ENCODE measurements at places on chromosomes 6 and 20.
A peak's percentile ranks its signal among the peaks of the same experiment; 100 is the strongest.

DNA sequence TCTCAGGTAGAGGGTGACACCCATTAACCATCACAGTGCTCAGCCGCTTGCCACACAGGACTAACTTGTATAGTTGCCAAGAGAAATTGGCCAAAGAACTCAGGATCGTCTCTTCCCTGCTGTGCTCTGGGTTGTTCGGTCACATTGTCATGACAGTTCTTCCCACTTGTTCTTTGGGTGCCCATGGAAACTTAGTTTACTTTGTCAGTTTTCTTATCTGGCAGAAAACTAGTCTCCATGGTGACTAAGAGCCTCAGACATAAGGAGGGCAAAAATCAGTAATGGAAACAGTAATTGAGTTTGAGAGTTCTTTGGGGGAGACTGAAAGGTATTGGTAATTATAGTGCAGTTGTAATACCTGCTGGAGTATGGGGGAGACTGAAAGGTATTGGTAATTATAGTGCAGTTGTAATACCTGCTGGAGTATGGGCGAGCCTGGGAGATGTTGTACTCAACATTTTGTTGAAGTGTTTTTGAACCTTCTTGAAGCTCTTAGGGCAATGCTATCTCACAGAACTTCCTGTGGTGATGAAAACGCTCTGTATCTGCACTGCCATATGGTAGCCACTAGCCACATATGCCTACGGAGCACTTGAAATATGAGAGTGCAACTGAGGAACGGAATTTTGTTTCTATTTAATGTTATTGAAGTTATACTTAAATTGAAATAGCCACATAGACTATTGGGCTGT is 95.2 kb upstream of the HDGFL1 start:
- DNase-seq: peak; percentile 13

- no peak for DNase-seq
Observed at GRCh38 chr20:35267092-35267491, 10.8 kb downstream of the MMP24OS start.

- no peak for DNase-seq
Observed at GRCh38 chr20:24598346-24598745, 128.9 kb downstream of the SYNDIG1 start.

DNA sequence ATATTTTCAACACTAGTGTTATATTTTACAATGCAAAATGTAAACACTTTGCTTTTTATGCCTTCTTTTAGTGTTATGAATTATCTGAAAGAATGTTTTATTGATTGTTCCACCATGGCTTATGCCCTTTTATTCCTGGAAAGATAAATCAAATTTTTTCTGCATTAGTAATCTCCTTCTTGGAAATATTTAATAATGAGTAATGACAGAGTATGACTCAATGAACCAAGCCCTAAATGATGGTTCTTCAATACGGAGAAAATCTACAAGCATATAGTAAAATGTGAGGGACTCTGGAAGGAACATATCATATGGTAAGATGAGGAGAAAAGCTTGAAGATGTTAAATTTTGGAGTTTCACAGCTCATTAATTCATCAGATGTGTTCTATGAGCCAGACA is 929.6 kb downstream of the C6orf118 start:
- DNase-seq: no peak

DNA sequence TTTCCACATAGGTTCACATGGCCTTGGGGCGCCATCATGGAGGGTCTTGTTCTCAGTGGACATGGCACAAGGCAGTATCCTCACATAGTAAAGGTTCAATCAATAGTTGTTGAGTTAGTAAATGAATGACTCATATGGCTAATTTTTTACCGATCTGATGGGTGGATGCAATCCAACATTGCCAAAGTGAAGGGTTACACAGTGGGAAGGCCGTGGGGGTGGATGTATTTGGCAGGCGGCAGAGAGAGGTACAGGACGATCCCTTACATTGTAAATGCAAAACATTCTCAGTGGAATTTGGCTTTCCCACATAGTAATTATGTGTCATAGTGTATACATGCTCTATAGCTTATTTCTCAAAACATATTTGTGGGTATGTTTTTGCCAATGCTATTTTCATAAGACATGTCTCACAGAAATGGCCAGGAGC is 21.0 kb upstream of the PDE7B start:
- no peak for DNase-seq

- DNase-seq: no peak
Observed at GRCh38 chr6:14401246-14401645, 283.7 kb downstream of the CD83 start.

- no peak for DNase-seq
Observed at GRCh38 chr6:50851049-50851845, 32.6 kb downstream of the TFAP2B start.

DNA sequence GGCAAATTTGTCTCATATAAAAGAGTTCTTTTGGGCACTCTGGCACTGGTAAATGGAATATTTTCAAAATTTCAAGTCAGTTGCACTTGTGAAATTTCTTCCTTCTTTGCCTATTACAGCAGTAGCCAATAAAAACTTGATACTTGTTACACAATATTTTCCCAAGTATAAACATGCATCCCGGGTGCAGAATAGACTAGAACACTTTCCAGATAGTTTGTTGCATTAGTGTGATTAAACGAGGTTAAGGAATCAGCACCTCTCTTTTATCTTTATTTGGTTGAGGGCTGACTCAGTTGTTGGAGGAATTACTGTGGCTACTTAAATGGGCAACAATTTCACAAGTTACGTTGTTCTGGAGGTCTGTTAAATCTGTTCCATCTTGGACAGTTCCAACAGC is 467.5 kb downstream of the CDKAL1 start:
- no peak for DNase-seq

DNA sequence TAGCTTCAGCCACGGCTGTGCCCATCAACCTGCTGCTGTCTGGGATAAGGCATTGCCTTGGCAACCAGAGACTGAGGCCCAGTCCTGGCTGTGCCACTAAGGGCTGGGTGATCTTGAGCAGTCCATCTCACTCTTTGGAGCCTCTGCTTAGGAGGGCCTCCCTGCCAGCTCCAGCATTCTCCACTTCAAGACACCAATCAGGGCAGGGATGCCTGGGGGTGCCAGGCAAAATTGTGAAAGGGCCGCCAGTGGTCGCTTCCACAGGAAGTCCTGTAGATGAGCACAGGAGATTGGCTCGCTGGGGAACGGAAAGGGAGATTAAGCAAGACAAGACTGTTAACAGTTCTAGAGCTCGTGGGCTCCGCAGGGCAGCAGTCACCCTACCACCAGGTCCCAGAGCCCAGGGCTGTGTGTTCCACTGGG is at the start of gene RAB44:
RAB44 (plus strand) TSS at position 346 of the 423 bp plus-strand sequence. CDS start 6,410 bp downstream, outside the sequence.
- no peak for DNase-seq

GRCh38 chr6:169962604-169963469 is 211.4 kb downstream of the ERMARD start:
- DNase-seq: no peak

DNA sequence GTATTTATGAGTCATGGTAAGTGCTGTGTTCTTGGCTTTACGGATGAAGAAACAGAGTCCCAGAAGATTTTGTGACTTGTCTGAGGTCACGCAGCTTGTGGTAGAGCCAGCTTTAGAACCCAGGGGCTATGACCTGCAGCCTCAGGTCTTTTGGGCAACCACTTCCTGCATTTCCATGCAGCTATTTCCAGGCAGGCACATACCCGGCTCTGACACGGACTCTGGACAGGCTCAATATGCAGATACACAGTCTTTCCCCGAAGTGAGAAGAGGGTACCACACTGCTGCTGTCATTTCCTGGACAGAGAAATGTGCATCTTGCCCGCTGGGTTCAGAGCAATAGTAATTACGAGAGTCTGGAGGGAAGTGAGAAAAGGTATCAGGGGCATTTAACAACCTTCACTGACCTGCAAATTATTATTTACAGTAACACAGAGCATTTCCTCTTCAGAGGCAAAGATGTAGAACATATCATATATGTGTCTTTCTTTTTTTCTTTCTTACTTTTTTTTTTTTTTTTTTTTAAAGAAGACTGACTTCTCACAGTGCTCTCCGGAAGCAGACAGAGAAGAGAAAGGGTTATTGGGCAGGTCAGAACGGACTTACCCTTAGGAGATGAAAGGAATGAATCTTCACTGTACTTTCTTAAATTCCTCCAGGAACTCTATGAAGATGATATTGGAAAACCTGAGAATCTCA is 185.1 kb downstream of the CLIC5 start:
- DNase-seq: no peak

- DNase-seq: no peak
Observed at GRCh38 chr20:36435124-36435523, 106.2 kb upstream of the MYL9 start.

DNA sequence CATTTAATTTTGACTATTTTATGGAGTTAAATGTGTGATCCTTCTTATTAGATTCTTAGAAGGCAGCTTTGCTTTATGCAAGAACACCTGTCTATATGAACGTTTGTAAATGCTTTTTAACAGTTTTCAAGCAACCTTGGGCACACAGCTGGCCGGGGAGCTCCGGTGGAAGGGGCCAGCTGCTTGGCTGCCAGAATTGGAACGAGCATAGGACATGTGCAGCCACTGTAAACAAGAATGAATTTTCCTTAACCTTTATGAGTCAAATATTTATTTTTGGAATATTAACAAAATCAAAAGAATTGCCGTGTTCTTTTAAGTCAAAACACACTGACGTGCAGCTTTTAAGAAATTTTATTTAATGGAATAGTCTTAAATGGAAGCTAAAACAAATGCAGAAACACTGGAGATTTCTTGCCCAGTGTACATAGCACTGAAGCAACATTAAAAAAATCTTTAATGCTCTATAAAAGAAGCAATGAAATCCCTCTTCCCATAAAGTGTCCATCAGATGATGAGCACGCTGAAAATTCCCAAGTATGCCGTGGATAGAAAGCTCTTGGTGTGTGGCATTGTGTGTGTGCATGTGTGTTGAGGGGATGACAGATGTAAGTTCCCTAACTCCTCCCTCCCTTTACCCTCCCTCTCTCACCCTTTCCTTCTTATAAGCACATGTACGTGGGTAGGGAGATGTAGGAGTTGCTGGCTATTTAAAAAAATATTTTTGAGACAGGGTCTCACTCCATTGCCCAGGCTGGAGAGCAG is 208.9 kb upstream of the EXOC2 start:
- DNase-seq: no peak

GRCh38 chr6:87755708-87756671 is 54.0 kb upstream of the AKIRIN2 start:
- DNase-seq: no peak

GRCh38 chr6:128024046-128024445 is 123.2 kb upstream of the THEMIS start:
- no peak for DNase-seq

Measured in NCI-H1105 treated with DMSO at 0.1 percent for 48 hours (cell line).